ENCODE measurements at places on chromosomes 12 and 14.

DNA sequence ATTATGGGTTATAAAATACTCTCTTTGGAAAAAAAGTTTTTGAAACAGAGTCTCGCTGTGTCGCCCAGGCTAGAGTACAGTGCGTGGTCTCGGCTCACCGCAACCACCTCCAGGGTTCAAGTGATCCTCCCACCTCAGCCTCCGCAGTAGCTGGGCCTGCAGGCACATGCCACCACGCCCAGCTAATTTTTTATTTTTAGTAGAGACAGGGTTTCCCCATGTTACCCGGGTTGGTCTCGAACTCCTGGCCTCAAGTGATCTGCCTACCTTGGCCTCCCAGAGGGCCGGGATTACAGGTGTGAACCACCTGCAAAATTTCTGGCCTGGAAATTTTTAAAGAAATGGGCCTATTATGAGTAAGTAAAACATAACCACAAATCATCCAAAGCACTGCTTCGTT lies 3.8 kb downstream of the USP15 start:
- DNase-seq: no peak
- H3K27ac ChIP-seq: peak overlapping the region; percentile 50
- H3K36me3 ChIP-seq: no peaks in the 10 kb centered on the region
- H3K4me1 ChIP-seq: peaks cover 60% of the 10 kb centered on the region
- no peaks in the 10 kb centered on the region for H3K27me3 ChIP-seq

GRCh38 chr14:61388173-61388975 lies 67.0 kb downstream of the PRKCH start:
- H3K4me3 ChIP-seq: peak overlapping the region; percentile 50
- peak; percentile 53 for DNase-seq
- H3K4me1 ChIP-seq: peaks cover 96% of the 10 kb centered on the region
- peaks cover 1% of the 10 kb centered on the region for H3K36me3 ChIP-seq
- H3K27me3 ChIP-seq: no peaks in the 10 kb centered on the region

DNA sequence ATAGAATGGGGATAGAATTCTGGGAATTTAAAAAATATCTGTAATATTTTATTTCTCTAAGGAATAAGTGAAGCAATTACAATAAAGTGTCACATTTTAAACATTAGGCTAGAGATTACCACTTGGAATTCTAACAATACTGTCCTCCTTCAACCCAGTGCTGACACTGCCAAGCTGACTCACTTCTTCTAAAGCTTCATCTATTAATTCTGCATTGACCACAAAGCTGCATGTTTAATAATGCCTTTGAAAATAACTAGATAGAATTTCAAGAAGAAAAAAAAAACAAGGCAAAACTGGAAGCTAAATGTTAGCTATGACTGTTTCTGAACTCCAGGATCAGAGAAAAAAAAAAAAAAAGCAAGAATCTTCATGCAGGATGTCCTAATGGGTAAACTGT lies 970.7 kb upstream of the FBXO33 start:
- no peak for DNase-seq
- H3K4me3 ChIP-seq: no peak overlapping the region
- no peaks in the 10 kb centered on the region for H3K27me3 ChIP-seq

- no peaks in the 10 kb centered on the region for H3K4me1 ChIP-seq
- no peak overlapping the region for H3K4me3 ChIP-seq
- no peaks in the 10 kb centered on the region for H3K36me3 ChIP-seq
- H3K27me3 ChIP-seq: no peaks in the 10 kb centered on the region
Measured at GRCh38 chr12:95198914-95199313, 18.4 kb downstream of the FGD6 start.

DNA sequence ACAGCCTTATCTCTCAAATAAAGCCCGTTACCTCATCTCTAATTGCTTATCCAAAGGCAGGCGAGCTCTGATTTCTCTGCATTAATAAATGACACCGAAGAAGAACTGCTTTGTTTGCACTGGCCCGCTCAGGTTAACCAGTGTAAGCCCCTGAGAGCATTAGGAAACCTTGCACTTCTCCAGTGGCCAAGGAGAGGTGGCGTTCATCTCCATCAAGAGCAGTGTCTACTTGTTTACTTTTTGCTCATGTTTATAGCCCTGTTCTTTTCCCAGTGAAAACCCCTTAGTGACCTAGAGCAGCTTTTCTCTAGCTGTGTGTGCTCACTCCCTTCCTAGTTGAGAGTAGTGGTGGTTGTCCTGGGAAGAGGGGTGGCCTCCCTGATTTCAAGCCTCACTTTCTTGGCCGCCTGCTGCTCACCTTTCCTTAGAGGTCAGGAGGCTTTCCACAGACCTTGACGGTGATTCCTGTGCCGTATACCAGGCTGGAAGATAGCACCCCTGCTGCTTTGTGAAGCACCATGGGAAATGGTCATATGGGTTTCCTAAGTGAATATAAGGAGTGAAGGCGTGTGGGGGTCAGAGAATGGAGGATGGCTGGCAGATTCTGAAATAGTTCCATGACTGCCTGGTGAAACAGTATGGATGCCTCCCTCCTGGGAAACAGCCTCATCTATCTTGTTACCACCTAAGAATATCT lies 16.6 kb downstream of the FBXW8 start:
- H3K4me3 ChIP-seq: no peak overlapping the region
- no peak overlapping the region for H3K27ac ChIP-seq
- H3K36me3 ChIP-seq: no peaks in the 10 kb centered on the region
- H3K27me3 ChIP-seq: no peaks in the 10 kb centered on the region

DNA sequence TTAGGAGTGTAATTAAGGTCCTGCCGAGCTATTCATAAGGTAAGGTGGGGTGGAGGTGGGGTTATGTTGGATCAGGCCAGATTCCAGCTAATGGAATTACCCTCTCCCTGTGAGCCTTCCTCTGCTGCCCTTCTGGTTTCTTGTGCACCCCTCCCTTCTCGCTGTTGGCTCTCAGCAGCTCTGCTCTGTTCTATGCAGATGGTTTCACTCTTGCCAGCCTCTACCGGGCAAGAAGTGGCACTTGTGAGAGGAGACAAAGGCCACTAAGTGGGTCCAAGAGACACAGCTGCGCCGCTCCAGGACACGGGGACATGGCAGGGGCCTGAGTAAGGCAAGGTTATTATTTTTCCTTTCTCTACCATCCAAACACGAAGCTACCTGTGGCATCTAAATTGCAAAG lies 334.4 kb downstream of the EMP1 start:
- no peaks in the 10 kb centered on the region for H3K27me3 ChIP-seq
- H3K4me3 ChIP-seq: no peak overlapping the region
- H3K27ac ChIP-seq: no peak overlapping the region
- no peaks in the 10 kb centered on the region for H3K4me1 ChIP-seq
- DNase-seq: no peak
- no peaks in the 10 kb centered on the region for H3K36me3 ChIP-seq

GRCh38 chr14:93082576-93083001 lies 33.1 kb downstream of the ITPK1 start:
- DNase-seq: no peak
- H3K4me1 ChIP-seq: peaks cover 8% of the 10 kb centered on the region
- no peak overlapping the region for H3K4me3 ChIP-seq

- H3K4me3 ChIP-seq: peak overlapping the region; percentile 30
- H3K27ac ChIP-seq: no peak overlapping the region
- no peaks in the 10 kb centered on the region for H3K36me3 ChIP-seq
- peaks cover 16% of the 10 kb centered on the region for H3K4me1 ChIP-seq
- no peaks in the 10 kb centered on the region for H3K27me3 ChIP-seq
- no peak for DNase-seq
Measured at GRCh38 chr12:10668526-10668925, 5.3 kb downstream of the STYK1 start.

- DNase-seq: no peak
- no peak overlapping the region for H3K27ac ChIP-seq
- no peaks in the 10 kb centered on the region for H3K4me1 ChIP-seq
- no peaks in the 10 kb centered on the region for H3K36me3 ChIP-seq
Measured at GRCh38 chr12:71935594-71935993, 3.1 kb upstream of the TPH2 start.

DNA sequence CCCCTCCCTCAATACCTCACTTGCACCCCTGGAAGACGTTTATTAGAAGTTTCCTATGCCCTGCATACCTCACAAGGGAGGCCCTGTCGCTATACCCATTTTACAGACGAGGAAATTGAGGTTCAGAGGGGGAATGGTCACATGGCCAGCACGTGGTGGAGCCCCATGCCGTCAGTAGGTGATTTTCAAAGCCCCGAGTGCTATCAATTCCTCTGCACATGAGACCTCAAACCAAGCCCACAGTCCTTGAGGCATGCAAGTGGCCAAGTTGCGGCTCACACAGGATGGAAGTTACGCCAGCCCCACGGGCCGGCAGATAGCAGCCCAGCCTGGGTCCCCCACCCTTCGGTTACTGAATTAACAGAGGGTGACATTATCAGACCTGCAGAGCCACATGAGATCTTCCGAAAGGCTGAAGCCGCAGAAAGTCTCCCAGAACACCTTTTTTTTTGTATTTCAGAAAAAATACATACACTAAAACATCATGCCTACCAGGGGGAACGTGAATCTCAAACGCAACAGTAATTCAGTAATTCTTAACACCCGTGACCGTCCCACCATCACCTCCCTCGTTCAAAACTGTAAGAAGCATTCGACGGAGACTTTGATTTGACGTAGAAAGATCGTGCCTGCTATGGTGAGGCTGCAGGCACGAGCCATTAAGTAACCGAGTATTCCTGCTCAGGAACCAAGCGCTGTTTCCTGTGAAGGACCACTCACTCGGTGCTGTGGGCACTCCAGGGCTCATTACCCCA lies 129.0 kb downstream of the RFLNA start:
- no peak for DNase-seq
- H3K4me1 ChIP-seq: no peaks in the 10 kb centered on the region
- no peak overlapping the region for H3K4me3 ChIP-seq

DNA sequence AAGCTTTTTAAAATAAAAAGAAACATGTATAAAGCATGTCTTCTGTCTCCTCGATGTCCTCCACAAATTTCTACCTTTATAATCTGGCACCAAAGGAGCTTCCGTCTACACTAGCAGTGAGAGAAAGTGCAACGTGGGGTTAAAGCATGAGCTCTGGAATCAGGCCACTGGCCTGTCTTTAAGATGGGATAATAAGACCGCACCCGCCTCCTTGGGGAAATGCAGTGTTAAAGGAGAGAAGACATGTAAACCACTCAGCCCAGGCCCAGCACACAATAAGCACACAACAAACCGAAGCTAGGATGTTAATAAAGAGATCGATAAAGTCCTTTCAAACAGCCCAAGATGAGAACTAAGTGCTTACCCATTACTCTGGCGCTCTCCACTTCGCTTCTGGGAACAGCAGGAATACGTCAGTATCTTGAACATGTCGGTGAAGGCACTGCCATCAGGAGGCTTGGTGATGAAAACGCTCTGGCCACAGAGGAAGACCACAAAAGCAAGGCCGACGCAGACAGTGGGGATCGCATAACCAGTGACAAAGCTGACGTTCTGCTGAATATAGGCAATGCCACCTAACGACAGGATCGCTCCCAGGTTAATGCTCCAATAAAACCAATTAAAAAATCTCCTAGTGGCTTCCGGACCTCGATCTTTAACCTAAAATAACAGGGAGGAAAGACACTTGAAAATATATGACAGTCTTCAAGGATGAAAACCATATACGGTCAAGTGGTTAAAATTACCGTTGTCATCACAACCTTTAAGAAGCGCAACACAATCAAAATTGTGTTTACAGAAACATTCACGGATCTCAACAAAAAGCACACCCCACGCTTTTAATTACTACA lies 9.1 kb downstream of the SLC15A4 start:
- no peak overlapping the region for H3K27ac ChIP-seq
- H3K4me1 ChIP-seq: peaks cover 57% of the 10 kb centered on the region
- H3K36me3 ChIP-seq: peaks cover 9% of the 10 kb centered on the region

Data from naive thymus-derived CD4-positive, alpha-beta T cell (primary cell).